ENCODE measurements at places on chromosomes 1 and 21.

DNA sequence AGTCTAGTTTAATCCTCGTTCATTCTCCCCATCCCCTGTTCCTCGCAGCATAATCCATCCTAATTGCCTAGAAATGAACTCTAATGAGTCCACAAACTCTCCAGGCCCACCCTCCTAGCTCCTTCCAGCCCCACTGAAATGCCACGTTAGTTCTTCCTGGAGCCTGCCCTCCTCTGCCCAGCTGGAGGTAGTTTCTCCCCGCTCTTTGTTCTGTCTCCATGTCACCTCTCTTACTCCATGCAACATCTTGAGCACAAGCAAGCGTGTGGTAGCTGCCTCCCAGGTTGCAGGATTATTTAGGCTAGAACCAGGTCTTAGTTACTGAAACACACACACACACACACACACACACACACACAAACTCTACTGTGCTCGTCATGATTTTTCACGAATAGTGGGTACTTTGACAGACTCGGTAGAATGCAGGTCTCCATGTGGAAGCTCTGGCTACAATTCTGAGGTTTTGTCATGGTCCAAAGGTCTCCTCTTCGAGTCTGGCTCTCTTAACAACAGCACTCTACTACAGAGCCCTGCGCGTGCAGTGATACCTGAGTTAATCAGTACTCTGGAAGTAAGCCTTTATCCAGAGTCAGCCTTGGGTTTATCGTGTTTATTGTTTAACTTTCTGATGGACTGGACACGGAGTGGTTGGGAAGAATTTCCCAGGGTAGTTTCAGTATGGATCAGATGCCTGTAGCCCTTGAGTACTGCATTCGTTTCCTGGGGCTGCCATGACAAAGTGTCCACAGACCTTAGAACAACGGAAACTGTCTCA lies 27.5 kb downstream of the HUNK start:
- DNase-seq = no peak

- peak; percentile 32 for DNase-seq
Observed at GRCh38 chr1:168112673-168113305, 23.9 kb downstream of the GPR161 start.

- no peak for DNase-seq
Observed at GRCh38 chr1:231770506-231771175, 144.1 kb downstream of the DISC1 start.

- no peak for DNase-seq
Observed at GRCh38 chr1:188429386-188429785, 1600.6 kb downstream of the PLA2G4A start.

DNA sequence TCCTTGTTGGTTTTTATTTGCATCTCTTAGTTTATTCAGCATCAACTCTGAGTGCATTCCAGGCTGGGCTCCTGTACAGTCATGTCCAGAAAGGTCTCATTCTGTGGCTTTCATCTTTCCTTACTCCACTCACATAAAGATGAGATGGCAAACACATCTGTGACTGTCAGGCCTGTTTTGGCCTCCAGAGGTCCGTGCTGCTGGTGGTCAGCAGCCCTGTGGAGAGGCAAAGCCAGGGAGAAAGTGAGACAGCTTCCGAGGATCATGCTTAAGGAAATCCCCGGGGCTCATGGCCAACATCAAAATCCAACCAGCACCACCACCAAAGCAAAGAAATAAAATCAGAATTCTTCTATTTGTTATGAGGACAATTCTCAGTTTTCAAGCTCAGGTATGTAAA lies 96.1 kb upstream of the HIVEP3 start:
- no peak for DNase-seq

DNA sequence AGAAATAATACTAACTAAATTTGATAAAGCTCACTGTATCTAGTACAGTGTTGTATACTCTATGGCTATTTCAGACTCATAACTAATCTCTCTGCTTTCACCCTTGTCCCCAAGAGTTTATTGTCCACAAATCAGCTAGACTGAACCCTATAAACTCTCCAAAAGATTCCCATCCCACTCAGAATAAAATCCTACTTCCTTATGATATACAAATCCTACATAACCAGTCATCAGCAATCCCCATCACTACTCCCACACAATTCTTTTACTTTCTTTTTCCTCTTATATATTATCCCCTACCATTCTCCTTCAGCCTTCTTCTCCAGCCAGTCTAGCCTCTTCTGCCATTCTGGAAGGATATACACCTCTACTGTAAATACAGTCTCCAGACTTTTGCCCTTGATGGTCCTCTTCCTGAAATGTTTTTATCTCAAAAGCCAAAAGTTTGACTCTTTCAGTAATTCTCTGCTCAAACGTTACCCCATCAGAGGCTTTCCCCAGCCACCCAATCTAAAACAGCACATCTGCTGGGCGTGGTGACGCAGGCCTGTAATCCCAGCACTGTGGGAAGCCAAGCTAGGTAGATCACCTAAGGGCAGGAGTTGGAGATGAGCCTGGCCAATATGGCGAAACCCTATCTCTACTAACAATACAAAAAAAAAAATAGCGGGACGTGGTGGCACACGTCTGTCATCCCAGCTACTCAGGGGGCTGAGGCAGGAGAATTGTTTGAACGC lies 41.6 kb downstream of the ABL2 start:
- DNase-seq = no peak

DNA sequence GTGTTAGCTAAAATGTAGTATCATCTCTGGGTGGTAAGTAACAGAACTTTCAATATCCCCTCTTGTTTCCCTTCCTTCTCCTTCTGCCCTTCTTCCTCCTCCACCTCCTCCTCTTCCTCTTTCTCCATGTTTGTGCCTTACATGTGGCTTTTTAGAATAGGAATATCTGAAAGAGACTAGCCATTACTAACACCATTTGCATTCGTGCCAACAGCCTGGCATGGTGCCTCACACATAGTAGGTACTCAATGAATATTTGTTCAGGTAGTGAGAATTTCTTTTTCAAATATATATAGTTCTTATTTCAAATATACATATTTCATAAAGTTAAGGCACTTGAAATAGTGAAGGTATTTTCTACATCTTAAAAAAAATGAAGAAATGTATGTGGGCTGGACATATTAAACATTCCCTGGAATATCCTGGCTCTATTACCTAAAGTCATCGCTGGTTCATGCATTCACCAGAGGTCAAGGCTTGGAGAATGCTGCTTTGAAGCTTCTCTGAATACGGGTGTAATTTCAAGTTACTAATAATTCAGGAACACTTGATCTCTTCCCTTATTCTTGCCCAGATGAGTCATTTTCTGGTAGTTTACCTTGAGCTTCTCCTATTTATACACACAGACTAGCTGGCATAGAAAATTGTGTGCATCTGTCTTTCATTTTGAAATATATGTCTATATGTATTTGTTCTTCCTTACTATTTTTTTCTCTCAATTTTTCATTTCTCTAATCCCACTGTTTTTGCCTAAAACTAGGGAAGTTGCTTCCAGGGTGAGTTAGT lies 319.4 kb downstream of the TGFB2 start:
- no peak for DNase-seq

DNA sequence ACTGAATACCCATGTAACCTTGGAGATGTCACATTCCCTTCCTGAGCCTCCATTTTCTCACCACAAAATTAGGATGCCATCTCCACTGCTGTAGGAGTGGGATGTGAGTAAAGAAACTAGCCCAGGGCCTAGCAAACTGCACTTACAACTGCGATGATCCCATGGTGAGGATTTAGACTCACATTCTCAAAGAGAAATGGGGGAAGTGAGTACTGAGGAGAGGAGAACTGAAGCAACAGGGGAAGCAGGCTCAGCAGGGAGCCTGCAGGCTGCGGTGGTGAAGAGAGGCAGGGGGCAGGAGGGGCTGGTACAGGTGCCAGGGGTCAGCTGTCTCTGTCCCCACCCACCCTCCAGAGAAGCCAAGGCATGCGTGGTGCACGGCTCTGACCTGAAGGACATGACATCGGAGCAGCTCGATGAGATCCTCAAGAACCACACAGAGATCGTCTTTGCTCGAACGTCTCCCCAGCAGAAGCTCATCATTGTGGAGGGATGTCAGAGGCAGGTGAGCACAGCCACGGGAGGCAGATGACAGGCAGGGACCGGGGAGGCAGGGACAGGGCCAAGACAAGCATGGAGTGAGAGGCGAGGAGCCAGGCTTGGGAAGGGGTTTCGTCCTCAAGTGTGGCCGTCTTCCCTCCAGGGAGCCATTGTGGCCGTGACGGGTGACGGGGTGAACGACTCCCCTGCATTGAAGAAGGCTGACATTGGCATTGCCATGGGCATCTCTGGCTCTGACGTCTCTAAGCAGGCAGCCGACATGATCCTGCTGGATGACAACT lies 16.4 kb upstream of the ATP1A4 start:
- no peak for DNase-seq

DNA sequence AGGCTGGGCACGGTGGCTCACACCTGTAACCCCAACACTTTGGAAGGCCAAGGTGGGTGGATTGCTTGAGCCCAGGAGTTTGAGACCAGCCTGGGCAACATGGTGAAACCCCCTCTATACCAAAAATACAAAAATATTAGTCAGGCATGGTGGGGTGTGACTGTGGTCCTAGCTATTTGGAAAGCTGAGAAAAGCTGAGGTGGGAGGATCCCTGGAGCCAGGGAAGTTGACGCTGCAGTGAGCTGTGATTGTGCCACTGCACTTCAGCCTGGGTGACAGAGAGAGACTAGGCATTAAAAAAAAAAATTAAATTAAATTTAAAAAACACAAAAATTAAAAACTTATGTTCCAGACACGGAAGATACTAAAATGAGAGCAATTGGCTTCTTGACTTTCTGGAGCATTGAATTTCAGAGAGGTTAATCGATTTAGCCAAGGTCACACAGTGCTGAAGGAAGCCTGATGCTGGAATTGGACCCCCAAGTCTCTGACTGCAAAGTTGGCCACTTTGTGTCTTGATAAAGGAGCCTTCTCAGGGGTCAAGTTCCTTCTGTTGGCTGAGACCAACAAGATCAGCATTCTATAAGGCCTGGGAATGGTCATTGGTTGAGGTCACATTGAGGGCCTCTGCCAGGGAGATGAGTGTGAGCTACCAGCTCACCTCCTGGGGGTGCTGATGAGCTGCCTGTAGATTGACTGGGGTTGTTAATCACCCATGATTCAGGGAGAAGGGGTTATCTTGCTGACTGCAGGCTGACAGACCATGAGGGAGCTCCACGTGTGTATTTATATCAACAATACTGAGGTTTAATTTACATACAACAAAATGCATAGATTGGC lies 54.3 kb downstream of the RPS6KA1 start:
- no peak for DNase-seq

DNA sequence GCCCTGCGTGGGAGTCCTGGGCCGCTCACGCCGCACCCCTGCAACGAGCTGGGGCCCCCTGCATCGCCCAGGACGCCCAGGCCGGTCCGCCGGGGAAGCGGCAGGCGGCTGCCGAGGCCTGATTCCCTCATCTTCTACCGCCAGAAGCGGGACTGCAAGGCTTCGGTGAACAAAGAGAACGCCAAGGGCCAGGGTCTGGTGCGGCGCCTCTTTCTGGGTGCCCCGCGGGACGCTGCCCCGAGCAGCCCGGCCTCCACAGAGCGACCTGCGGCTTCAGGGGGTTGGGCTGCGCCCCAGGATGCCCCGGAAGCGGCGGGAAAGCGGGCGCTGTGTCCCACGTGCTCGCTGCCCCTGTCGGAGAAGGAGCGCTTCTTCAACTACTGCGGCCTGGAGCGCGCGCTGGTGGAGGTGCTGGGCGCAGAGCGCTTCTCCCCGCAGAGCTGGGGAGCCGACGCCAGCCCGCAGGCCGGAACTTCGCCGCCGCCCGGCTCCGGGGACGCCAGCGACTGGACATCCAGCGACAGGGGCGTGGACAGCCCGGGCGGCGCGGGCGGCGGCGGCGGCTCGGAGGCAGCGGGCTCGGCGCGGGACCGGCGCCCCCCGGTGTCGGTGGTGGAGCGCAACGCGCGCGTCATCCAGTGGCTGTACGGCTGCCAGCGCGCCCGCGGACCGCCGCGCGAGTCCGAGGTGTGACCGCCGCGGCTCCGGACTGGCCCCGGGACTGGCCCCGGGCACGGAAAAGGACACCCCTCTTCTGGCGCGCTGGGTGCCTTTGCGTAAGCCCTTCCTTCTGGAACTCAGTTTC lies 2.7 kb downstream of the FAM110D start:
- peak; percentile 66 for DNase-seq

GRCh38 chr1:203403586-203403985 lies 52.7 kb upstream of the FMOD start:
- DNase-seq = no peak

DNA sequence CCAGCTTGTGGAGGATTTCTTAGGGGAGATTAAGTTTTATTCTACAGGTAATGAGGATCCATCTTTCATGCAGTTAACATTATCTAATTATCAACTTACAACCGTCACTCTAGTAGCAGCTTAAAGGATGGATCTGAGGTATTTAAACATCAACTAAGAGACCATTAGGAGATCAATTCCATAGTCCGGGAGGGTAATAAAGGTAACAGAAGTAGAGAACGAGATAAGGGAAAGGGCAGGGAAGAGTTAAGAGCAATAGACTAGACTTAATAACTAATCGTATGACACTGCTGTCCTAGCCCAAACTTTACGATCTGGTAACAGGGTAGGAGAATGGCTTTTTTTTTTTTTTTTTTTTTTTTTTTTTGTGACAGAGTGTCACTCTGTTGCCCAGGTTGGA lies 19.5 kb upstream of the CCDC17 start:
- DNase-seq = no peak

DNA sequence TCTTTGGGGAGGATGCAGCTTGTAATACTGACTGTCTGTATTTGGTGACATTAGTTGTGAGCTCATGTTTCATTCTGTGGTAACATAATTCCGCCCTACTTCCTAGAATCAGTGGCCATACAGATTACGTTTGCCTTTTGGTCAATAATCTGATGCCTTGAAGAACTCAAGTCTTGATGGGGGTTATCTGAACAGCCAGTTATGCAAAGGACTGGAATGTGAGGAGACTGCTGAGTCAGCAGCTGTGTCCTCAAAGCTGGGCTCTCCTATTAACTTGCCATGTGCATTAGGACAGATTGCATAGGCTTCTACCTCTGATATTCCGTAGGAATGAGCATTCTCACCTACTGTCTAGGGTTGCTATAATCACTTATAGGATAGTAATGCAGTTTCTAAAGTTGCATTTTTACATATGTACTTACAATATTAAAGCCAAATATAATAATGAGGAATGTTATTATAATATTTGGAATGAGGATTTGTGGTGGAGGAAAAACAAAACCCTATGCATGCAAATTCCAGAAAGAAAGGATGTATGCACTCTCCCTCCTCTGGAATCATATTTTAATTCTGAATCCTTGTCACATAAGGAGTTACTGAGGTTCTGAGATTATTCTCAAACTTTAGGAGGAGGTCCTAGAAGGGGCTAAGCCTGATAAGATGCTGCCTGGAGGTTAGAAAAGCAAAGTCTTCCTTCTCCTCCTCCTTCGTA lies 116.0 kb downstream of the NOS1AP start:
- no peak for DNase-seq

GRCh38 chr1:244316407-244316806 lies 135.3 kb downstream of the ADSS2 start:
- no peak for DNase-seq

GRCh38 chr21:33055991-33056390 lies 13.9 kb upstream of the OLIG1 start:
- no peak for DNase-seq

All from head of caudate nucleus (tissue), 42 donors.